ENCODE measurements at places on chromosomes 4 and X.

DNA sequence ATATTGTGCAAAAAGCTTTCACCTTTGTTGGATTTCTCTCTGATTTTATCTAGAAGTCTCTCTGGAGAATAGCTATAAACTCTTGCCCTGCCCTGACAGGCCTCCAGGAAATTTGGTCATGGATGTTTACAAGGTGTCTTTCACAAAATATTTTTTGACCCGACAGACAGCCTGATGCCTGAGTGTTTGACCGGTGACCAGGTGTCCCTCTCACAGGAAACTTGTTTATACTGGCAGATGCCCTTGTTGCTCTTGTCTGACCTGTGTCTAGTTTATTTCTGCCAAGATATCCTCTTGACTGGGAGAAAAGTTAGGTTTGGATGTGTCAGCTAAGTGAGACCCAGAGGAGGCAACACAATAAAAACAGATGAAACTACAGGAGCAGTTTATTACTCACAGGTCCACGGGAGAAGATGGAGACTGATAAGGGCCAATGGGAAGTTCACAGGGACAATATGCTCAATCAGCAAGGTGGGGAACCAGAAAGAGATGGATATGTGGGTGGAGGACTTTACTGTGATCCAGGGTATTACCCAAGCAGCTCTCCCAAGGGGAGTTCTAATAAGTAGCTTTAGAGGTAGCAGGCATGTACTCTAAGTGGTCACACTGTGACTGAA lies 243.3 kb downstream of the ARAP2 start:
- DNase-seq, result no peak

DNA sequence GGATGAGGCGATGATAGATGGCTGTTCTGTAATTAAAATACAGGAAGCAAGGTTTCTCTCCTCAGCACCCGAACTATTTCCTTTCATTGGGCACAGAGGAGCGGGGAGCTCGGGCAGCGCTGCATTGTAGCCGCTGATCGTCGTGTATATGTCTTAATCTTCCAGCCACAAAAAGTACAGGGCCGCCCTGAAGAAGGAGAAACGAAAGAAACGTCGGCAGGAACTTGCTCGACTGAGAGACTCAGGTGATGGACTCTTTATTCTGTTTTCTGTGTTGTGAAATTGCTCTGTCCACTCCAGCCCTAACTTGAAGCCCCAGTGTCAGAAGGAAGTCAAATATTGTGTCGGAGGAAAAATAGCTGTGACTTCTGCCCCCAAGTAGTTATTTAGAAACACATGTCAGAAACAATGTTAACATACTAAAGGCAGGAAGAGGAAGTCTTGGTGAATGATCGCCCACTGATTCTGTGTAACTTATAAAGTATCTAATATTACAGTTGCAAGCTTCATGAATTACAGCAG lies 546 bp downstream of the ZRSR2 start:
- DNase-seq, result no peak

DNA sequence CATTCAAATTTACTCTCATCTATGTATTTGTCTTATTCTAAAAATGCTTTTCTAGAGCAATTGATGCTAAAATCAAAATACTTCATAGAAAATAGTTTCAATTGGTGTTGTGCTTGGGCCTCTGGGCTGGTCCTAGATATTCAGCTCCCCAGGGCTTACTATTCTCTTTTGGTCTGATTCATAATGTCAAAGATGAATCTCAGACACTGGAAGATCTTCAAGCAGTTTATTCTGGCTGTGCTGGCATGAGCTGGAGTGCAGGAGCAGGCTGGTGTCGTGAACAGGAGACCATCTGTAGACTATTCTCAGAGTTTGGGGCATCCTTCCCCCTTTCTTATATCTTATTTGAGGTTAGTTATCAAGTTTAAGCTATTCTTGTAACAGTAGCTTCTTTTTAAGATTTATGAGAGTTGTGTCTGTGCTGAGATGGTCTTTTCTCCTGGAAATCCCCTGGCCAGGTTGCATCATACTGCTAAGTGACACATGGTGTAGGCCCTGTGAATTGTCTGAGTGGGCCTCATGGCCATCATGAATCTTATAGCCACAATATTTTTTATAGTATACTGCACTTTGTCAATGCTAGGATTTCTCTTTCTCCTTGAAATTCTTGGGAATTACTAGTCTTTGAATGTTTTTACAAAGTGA lies 1624.0 kb upstream of the IGFBP7 start:
- no peak for DNase-seq

GRCh38 chr4:4362991-4363697 lies 23.8 kb upstream of the NSG1 start:
- no peak for DNase-seq

- DNase-seq, result no peak
Observed at GRCh38 chrX:155534800-155535199, 76.4 kb upstream of the F8A3 start.

GRCh38 chrX:56503941-56504673 lies 59.3 kb upstream of the UBQLN2 start:
- no peak for DNase-seq

DNA sequence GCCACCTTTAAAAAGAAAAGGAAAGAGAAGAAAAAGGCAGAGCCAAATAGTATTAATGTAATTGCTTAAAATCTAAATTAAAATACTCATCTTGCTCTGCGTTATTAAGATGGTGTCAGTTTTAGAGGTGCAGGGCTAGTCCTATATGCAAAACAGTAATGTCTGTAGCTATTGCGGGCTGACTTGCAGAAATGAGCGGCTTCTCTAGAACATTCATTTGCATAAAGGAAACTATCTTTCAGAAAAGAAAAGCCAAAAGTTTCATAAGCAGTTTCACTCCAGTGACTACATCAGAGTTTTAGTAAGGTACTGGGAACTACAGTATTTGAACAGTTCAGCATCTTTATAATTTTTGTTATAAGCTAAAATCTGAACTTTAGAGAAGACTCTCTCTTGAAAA lies 6.0 kb downstream of the SMAD1 start:
- DNase-seq, result no peak

Data from NCI-H2171 treated with DMSO at 0.1 percent for 48 hours (cell line).